CD4-positive, alpha-beta T cell treated with Interleukin-15 for 1 hour (primary cell): ENCODE measurements at places on chromosomes 5 and 9.

DNA sequence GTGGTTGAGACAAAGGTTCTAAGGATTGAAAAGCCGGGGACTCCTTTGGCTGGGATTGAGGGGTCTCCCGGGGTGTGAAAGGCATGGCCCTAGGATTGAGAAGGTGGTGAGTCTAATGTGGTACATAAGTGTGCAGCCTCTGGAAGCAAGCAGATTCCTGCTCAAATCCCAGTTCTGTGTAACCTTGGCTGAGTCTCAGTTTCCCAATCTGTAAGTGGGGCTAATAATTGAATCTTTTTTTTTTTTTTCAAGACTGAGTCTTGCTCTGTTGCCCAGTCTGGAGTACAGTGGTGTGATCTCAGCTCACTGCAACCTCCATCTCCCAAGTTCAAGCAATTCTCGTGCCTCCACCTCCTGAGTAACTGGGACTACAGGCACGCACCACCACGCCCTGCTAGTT lies 5.9 kb downstream of the SH2D3C start:
- DNase-seq = no peak

DNA sequence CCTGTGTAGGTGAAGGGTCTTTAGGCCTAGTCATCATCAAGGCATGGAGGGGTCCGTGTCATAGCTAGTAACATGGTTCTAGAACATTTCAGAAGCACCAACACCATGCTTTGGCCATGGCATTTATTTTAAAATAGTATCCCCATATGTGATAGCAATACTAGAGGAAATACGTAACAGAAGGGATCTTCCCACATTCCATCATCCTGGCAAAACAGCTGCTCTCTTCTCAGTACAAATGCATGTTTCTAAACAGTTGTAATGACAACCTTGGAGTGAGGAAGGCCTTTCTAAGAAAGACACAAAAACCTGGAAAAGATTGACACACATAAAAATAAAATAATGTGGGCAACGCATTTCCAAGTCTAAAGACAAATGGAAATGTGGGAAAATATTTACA lies 97.6 kb downstream of the GADD45G start:
- no peak for DNase-seq

- no peak for DNase-seq
These were observed 787 bp upstream of the N4BP3 start for GRCh38 chr5:178112545-178112944.

- DNase-seq = no peak
These were observed 79.2 kb downstream of the DOCK2 start for GRCh38 chr5:169716287-169716686.

- DNase-seq = peak; percentile 15
These were observed 74.5 kb downstream of the ADAMTS2 start for GRCh38 chr5:179270581-179271427.

DNA sequence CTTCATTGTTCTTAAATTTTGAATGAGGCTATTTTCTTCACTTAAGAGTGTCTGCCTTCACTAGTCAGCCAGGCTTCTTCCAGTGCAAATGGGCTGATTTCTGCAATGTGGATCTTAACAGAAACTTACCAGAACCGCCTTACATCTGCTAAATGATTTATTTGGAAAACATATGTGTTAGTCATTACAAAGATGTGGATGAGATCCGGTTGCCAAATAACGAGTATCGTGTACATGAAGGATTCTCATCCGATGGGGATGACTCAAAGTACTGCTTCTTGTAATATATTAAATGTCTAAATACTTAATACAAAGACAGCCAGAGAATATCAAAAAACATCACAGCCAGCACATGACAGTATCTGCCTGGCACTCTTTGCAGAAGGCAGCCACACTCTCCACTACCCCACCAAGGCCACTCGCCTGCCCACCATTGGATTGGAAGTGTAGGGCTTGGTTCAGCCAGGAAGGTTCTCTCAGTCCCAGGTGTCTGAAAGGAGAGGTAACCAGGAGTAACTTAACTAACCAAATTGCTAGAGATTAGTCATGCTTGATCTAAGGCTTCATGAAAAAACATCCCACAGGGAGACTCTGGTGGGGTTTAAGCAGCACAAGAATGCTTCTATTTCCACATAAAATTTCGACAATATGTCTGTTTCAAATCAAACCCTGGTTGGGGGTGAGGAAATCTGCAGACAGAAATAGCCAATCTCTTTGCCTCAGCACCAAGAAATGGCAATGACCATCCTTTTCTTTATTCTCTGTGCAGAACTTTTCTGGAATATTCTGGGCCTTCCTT lies 174.8 kb downstream of the GADD45G start:
- no peak for DNase-seq

DNA sequence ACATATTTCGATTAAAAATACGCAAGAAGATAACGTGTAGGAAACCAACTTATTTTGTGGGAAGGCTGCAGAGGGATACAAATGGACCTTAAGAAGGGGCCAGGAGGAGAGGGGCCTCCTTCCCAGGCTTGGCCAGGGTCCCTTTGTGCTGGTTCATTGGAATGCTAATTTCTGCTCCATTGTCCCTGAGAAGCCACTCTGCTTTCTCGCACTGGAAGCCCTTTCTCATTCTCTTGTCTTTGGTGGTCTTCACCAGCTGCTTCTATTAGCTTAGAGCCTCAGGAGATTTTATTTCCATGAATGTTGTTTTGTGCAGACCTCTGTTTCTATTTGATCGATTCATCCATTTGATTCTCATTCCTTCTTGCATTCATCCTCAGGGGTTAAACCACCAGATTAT lies 325.4 kb downstream of the TMEM38B start:
- DNase-seq = no peak

GRCh38 chr5:40410231-40410861 lies 269.4 kb upstream of the PTGER4 start:
- DNase-seq = peak; percentile 92
